ENCODE measurements at places on chromosomes 6 and 20. TPM values are rescaled to one million over a fixed set of nuclear protein-coding genes. Genes with fewer than 3 reads are reported as not detected.

PLEKHG1 gene
- total RNA-seq: 2.7 TPM

FABP7 gene
- total RNA-seq: 0.16 TPM

ISM1 gene
- 0.26 TPM for total RNA-seq

TMEM200A gene
- 5.0 TPM for total RNA-seq

MYMX gene
- total RNA-seq: 2.0 TPM

SLC17A3 gene
- total RNA-seq: not detected

KLHDC3 gene
- 103 TPM for total RNA-seq

COL11A2 gene
- total RNA-seq: 0.16 TPM

MEI4 gene
- not detected for total RNA-seq

GUCA1A gene
- total RNA-seq: not detected

LHFPL5 gene
- not detected for total RNA-seq
